ENCODE measurements at places on chromosomes 1 and 21.

GRCh38 chr1:38117444-38117887, 70.9 kb upstream of the POU3F1 start:
- DNase-seq = no peak

DNA sequence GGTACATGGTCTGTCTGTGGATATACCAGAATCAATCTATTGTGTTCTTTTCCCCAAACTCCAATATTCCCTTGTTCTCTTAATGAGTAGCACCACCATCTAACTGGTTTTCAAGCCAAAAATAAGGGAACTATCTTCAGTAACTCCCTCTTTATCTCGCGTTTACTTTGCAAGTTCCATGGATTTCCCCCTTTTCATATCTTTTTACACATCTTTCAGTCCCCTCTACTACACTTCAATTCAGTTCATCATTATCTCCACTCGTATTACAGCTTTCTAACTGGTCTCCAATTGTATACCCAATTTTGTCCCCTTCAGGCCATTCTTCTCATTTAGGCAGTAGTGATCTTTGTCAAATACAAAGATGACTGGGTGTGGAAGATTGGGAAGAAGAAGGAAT, 4.1 kb upstream of the TMCO1 start:
- no peak for DNase-seq

DNA sequence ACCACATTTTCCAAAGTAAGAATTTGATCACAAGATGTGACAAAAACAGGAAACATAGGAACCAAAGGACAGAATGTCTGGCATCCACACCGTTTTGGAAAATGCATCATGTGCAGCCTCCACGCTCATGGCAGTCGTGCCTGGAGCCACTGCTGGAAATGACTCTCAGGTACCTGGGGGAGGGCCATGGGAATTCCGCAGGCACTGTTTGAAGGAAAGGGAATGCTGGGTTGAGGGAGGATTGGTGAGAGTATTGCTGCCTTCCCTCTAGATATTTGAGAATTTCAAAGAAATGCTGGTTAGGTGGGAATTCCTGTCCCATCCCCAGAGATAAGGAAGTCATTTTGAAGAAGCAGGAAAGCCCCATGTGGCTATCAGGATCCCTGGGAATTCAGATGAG, 10.8 kb downstream of the SLAMF1 start:
- DNase-seq = no peak

- no peak for DNase-seq
Observed at GRCh38 chr21:44529503-44530125, 10.4 kb downstream of the KRTAP10-1 start.

DNA sequence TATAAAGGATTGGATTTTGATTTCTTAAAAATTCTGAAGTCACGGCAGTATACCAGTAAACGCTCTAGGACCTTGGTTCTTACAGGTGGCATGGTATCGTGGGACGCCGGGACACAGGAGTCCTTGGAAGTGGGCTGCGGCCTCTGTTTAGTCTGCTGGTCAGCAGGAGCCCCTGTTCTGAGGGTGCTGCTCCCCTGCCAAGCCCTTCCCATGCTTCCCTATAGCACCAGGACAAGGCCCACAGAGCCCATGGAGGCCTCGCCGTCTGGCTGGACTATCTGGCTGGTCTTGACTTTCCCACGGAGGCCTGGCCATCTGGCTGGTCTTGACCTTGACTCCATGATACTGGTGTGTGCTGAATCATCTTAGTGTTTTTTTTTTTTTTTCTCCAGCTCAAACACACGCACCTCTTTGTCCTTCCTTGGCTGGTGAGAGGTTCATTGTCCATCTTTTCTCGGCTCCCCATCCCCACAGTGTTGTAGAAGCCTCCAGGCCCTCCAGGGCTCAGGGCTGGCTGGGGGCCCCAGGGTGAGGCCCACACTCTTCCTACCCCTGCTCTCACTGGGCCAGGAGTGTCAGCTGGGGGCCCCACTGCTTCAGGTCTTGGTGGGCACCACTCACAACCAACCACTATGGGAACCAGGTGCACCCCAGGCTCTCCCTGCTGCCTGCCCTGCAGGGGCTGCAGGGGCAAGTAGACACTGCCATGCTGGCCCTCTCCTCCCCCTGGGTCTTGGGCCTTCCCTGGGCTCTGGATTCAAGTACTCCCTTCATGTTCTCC, 16.5 kb upstream of the TTC34 start:
- DNase-seq = no peak

DNA sequence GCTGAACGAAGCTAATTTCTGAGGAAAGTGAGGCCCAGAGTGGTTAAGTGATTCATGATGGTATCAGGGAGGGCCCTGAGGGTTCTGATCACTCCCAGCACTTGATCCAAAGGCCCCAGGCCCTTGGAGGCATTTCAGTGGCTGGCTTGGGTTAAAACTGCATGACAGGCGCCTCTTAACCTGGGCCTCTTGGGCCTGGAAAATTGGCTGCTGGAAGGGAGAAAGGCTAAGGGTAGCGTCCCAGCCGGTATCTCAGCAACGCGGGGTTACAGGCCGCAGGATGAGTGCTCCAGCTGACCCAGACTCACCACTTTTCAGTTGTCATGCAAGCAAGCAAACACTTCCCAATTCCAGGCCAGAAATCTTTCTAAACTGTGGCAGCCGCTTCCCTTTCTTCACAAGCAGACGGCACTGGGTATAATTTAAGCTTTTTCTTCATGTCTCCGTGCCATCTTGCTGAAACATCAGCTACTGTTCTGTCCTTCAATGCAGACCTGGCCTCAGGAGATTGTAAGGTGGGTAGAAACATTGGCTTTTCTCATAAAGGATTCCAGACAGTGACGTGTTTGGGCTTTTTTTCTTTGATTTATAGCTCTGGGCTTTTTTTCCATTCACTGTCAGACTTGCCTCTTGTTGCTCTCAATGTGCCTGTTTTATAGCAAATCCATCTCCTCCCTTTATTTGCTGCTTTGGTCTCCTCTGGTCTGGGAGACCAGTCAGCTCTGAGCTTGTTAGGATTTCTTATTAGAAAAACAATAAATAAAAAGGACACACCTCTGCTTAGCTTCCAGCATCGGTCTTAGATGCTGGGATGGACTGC, 229.1 kb downstream of the KCNJ6 start:
- no peak for DNase-seq

- DNase-seq = no peak
Observed at GRCh38 chr1:211355873-211356272, 29.2 kb downstream of the TRAF5 start.

- DNase-seq = no peak
Observed at GRCh38 chr1:169193191-169193850, 86.8 kb downstream of the ATP1B1 start.

DNA sequence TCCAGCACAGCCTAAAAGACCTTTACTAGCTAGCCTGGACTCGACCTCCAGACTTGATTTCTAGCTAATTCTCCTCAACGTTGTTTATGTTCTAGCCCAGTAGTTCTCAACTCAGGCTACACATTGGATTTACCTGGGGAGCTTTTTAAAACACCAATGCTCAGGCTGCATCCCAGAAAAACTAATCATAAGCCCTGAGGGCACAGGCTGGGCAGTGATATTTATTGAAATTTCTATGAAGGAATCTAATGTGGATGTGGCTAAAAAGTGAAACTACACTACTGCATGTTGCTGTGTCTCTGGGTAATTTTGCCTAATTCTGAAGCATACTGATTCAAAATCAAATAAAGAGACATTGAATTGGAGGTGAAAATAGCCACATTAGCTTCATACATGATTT, 479.4 kb downstream of the KCNT2 start:
- DNase-seq = no peak

DNA sequence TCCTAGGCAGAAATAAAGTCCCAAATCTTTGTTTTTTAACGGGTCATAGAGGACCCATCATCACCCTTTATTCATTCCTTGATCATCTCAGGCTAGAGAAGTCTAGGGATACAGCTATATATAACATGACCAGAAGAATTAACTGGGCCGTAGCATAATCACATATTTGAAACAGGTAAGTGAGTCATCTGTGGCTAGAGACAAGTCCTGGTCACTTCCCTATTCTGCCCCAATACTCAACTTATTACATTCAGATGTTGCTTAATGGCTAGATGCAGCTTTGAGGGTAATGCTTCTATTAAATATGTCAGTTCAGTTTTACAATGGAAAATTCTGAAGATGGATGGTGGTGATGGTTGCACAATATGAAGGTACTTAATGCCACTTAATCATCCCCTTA, 47.0 kb downstream of the EXO1 start:
- DNase-seq = no peak

DNA sequence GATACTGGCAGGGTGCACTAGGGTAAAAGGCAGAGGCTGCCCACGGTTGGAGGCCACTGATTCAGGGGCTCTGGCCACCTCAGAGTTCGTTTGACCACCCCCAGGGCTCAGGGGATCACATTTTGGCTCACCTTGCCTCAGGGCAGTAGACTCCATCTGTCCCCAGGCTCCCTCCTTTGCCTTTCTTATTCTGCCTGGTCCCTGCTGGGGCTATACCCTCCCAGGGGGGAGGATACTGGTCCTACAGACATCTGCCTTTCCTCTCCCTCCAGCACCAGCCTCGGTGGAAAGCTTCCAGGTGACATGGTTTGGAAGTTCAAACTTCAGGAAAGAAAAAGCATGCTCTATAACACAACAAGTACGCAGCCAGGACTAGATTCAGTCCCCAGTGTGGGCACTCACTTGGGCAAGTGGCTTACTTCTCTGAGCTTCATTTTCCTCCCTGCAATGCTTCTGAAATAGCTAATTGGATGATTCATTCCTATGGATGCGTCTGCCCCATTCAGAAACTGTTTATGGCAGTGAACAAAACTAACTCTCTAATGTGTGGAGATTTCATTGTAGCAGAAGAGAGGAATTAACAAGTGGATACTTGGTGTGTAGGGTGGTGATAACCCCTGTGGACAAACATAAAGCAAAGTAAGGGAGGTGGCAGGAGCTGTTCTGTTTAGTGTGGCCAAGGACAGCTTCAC, 154.8 kb downstream of the TRABD2B start:
- no peak for DNase-seq

DNA sequence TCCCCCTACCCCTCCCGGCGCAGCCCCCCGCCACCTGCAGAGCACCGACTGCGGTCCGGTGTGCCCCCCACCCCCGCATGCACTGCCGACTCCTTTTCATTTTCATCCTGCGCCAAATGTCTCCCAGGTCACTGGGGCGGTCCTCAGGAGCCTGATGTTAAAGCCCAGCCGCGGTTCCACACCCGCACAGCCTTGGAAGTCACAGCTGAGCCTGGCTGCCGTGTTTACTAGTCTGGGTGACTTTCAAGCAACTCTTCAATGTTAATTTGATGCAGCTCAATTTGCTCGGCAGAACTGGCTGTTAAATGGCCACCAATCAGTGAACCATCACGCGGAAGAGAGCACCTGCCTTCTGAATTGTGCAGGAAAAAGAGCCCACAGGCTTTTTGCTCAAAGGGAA, 27.2 kb downstream of the THAP3 start:
- no peak for DNase-seq

- no peak for DNase-seq
Observed at GRCh38 chr1:246450611-246451251, 56.3 kb downstream of the SMYD3 start.

GRCh38 chr1:41673806-41674205, 189.3 kb upstream of the EDN2 start:
- no peak for DNase-seq

GRCh38 chr1:81329041-81329440, 471.7 kb upstream of the ADGRL2 start:
- DNase-seq = no peak

DNA sequence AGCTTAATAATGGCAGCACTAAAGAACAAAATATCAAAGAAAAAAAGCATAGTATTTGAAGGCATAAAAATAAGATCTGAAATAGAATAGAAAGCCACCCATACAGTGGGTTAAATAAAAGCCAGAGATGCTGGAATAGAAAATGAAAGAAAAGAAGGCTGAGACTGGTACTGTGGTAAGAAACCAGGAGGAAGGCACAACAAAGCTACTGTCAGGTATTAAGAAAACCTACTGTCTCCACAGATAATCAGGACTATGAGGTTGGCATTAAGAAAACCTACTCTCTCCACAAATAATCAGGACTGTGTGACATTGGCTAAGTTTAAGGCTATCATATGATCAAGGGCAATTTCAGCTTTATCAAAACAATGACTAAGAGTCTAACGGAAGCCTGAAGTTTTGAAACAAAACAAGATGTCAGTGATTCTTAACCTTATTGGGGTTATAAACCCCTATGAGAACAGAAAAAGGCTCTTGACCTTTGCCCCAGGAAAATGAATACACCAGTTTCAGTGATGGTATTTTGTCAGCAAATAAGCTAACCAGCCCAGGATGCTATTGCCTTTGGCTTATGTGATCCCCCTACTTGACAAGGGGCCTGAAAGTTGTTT, 24.4 kb downstream of the MCOLN2 start:
- DNase-seq = no peak

- no peak for DNase-seq
Observed at GRCh38 chr21:46157396-46157986, 2.1 kb upstream of the FTCD start.

GRCh38 chr1:203915811-203916210, 54.4 kb downstream of the SNRPE start:
- no peak for DNase-seq

GRCh38 chr1:160360227-160360695, 6.6 kb upstream of the NHLH1 start:
- DNase-seq = no peak

DNA sequence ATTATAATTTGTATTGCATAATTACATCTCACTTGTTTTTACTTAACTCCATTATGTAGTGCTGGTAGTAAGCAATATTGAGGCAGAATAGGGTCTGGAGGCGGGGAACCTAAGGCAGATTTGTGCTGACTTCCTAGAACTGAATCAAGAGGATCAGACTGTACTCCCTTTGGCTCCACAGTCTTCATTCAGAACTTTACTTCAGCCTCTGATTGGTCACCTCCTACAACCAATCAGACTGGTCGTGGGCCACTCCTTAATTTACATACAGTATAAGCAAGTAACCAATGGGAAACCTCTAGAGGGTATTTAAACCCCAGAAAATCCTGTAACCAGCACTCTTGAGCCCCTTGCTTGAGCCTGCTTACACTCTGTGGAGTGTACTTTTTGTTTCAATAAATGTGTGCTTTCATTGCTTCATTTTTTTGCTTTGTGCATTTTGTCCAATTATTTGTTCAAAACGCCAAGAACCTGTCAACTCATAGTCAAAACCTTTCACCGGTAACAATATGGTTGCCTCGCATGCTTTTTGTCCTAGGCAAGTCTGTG, 31.6 kb downstream of the ZBTB8OS start:
- no peak for DNase-seq

DNA sequence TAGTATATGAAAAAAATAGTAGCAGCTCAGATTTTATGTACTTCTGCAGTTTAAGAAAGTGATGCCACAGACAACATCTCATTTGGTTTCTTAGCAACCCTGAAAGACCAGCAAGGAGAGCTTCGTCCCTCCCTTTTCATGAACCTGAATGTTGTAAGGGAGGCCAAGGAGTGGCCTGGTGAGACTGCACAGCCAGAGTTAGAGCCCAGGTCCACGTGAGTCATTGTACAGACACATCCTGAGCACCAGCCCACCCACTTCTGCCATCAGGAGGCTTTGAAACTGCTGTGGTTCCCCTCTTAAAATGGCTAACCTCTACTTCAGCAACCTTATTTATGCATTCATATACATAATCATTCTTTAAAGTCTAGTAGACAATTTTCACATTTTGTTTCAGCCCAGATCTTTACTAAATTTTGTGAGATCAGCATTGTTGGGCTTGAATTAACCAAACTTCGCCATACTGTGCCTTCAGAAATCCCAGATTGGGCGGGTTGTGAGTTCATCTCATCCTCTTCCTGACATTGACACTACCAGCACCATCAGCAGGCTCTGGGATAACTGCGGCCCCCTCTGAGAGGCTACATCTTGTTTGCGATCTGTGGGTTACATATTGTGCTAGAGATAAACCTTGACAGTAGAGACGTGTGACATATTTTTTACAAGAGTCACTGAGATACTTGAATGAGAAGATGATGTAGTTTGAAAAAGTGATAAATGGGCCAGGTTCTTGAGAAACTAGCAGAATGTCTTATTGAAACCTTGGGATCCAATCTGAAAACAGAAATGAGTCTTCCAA, 106.7 kb downstream of the CAMTA1 start:
- no peak for DNase-seq

Data from stimulated activated CD4-positive, alpha-beta T cell treated with anti-CD3 and anti-CD28 coated beads, TNF-alpha, amount 100 ng/mL, for 48 hours (primary cell).